OCI-M1 (cell line): ENCODE measurements at places on chromosomes 3 and 15.

DNA sequence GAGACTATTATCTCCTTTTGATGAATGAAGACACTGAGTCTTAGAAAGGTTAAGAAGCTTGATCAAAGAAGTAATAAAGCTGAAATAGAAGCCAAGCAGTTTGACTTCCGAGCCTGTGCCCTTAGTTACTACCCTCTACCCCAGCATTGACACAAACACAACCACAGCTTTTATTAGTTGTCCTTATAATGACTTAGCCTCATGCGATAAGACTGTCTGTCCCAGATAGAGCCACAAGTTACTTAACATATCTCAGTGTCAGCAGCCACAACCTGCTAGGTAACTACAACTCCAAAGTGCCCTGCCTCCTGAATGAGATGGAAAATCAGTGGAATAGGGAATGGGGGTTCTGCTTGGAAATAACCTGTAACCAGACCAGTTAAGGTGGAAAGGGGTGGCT is 781.6 kb upstream of the CFAP20DC start:
- DNase-seq: no peak

- DNase-seq: no peak
These were observed 99.6 kb upstream of the RBMS3 start for GRCh38 chr3:29181149-29181780.

GRCh38 chr15:76274226-76274625 is 37.0 kb downstream of the ETFA start:
- no peak for DNase-seq

GRCh38 chr3:43688245-43688650 is 2.5 kb upstream of the ABHD5 start:
- DNase-seq: peak; percentile 64

DNA sequence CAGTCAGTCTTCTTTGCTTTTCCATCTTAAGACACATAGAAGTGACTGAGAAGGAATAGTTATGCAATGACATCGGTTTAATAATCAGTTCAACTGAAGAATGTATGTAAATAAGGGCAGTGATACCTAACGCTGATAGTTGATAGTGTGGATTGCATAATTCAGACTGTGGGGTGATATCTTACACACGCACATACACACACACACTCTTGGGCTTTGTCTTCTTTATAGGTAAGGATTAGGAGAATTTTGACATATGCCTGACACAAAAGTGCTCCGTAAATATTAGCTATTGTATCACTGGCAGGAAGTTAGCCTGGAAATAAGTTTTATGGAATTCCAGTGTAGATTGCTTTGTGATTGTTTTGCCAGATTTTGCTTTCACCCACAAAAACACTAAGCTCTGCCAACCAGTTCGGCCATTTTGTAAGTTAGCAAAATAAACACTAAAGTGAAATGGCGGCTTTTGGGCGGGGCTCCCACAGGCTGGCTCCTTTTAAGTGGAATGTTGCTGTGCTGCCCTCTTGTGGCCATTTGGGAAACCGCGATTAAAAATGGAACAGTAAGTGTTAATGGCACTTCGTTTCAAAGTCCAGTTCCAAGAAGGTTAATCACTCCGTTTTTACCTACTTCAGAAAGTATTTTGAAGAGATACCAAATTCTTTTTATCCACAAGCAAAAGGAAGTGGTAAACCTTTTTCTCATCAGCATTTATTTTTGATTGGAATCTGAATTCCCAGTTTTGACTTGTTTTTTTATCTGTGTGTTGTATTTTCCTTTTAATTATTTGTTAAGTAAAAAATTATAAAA is 17.7 kb downstream of the CHD2 start:
- peak; percentile 98 for DNase-seq

DNA sequence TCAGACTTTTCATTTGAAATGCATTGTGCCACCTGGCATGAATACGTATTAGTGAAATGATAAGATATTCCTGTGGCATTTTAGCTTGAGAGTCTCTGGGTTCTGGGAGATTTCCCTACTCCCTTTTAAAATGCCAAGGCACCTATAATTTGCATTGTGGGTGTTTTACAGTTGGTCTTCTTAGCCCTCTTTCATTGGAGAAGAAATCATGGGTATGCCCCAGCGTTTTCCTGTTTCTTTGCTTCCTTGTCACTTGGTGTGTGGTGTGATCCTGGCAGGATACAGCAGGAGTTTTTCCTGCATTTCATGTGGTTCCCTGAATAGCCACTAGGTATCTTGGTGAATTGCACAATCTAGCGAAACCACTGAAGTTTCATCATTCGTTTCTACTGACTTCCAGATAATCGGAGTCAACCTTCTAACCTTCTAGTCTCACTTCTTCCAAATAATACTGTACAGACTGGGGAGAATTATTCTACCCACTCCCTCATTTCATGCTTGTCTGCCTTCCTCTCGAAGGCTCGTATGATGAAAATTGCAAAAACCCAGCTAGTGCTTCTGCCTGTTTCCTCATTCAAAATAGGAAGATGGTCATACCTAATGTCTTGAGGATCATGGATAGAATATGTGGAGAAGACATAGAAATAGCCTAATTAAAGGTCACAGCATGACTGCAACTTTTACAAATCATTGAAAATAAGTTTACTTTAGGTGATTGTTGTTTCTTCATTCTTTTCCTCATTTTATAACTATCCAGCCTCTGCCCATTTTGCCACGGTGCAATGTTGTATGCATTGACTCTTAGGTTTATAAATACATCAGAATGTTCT is 2.6 kb downstream of the BHLHE40 start:
- DNase-seq: peak; percentile 90

GRCh38 chr3:14243782-14244181 is 65.2 kb downstream of the LSM3 start:
- no peak for DNase-seq

DNA sequence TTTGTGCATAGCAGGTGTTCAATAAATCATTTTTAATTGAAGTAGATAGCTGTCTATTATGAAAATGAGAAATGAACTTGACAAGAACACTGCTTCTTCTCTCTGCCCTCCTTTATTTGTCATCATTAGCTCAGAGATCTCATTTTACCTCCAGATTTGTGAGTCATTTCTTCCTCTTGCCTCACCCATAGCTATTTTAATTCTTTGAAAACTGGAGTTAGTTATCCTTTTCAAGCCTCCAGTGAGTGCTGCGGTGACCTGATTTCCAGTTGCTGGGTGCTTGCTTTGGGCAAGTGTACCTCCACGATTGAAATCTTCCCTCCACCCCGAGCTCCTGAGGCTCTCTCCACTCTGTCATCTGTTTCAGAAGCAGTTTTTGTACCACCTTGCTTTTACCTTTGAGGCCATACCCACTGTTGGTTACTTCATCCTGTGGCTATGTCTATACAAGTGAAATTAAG is 114.6 kb downstream of the NFKBIZ start:
- no peak for DNase-seq

GRCh38 chr3:86976219-86976618 is 14.7 kb downstream of the VGLL3 start:
- DNase-seq: no peak

DNA sequence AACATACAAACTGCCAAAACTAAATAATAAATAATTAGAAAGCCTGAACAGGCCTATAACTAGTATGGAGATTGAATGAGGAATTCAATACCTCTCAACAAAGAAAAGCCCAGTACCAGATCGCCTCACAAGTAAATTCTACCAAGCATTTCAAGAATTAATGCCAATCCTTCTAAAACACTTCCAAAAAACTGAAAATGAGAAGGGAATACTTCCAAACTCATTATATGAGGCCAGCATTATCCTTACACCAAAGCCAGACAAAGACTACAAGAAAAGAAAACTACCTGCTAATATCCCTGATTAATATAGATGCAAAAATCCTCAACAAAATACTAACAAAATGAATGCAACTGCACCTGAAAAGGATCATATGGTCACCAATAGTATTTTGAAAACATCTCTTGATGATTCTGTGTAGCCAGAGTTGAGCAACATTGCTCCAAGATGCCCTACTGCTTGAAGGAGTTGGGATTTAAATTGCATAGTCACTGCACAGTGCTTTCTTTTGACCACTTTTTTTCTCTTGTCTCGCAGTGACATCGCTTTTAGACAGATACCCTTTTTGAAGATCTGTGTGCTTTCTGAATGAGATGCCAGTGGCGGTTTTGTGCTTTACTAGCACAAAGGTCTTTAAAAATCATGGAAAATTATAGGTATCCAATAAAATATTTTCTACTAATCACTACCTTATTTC is 487.2 kb upstream of the RASGRP1 start:
- DNase-seq: no peak

DNA sequence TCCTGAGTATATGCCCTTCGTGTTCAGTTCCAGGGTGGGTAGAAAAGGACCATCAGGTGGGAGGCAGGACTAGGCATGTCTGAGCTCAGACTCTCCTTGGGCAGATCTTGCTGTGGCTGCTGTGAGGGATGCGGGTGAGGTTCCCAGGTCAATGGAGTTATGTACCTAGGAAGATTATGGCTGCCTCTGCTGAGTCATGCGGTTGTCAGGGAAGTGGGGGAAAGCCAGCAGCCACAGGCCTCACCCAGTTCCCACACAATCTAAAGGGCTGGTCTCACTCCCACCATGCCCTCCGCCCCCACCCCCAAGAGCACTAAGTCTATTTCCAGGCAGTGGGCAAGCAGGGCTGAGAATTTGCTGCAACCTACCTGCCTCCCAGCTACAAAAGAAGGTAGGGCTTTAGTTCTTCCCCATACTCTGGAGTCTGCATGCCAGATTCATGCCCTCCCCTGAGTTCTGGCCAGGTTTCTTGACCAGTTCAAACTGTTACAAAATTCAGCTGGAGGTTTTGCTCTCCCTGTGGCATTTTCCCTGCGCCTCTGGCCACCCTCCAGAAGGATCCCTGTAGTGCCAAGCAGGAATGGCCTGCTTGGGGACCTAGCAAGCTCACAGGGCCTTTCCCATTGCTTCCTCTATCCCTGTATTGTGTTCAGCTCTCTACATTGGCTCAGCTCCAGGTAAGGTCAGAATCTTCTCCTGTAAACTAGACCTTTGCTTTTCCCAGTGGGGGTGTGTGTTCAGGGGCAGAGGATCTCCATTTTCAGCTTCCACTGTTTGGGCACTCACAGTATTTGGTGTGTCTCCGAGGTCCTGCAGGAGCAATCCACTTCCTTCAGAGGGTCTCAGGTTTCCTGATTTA is 12.7 kb upstream of the TMCO5A start:
- DNase-seq: peak; percentile 45

- no peak for DNase-seq
These were observed 347.4 kb downstream of the FEZF2 start for GRCh38 chr3:62025913-62026312.

DNA sequence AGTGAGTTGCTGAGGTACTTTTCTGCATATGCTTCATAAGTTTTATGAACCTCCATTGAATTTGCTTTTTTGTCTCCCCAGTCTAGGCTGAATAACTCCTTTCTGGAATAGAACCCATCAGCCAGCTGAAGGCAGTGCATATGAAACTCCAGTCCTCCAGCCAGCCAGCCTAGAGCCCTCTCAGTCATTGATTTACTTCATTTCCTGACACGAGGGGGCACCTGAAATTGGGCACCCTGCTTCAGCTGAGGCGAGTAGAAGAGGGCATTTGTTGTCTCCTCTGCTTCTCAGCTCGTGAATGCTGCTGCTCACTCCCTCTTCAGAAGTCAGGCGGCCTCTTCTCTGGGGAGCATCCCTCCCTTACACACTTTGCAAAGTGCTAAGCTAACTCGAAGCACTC is 32.5 kb downstream of the CHST2 start:
- DNase-seq: no peak

DNA sequence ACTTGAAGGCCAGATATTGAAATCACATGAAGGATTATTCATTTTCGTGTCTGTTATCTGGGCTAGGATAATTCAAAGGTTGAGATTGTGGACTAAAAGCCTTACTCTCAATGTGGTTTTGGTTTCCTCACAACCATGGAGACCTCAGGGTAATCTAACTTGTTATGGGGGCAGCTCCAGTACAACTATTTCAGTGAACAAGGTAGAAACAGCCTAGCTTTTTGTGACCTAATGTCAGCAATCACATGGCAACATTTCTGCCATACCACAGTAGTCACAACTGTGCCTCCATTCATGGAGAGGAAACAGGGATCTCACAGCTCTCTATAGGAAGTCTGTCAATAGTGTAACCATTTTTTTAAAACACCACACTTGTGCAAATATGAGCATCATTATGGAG is 62.4 kb upstream of the RARB start:
- DNase-seq: no peak

DNA sequence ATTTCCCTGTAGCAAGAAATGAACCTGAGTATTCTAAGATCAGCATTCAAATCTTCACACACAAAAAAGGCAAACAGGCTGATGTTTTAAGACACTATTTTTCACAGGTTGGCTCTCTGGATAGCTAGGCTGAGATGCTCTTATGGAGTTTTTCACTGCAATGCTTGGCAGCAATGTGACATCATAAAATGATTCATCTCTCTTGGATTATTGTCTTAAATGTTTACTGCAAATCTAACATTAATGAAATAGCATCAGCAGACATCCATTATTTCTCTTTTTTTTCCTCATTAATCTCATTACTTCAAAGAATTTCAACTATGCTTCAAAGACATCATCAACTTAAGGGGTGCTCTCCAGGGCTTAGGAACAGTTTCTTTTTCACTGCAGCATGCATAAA is 23.6 kb upstream of the SSUH2 start:
- no peak for DNase-seq

DNA sequence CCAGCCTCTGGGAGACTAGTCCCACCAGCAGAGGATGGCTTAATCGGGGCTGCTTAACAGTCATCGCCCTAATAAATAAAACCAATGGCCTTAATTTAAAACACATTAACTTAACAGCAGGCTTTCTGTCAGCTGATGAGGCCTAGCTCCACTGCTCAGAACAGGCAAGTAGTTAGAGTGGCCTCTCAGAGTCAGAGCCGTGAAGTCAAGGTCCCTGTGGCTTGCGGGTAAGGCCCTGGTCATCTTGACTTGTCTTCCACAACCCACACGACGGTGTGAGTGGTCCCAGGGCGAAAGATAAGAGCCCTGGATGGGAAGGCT is 11.8 kb downstream of the XXYLT1 start:
- DNase-seq: peak; percentile 78

- DNase-seq: peak; percentile 8
These were observed 118.0 kb upstream of the MEF2A start for GRCh38 chr15:99447497-99448371.

DNA sequence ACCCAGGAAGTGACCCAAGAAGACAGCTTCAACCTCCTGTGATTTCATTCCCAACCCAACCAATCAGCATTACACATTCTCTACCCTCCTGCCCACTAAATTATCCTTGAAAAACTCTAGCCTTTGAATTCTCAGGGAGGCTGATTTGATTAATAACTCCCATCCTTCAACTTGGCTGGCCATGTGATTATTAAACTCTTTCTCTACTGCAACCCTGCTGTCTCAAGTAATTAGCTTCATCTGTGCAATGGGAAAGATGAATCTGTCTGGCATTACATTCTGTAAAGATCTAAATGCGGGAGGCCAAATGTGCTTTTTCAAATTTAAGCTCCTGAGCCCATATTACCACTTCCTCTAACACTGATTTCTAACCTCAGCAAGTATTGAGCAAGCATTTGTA is 95.9 kb upstream of the STT3B start:
- DNase-seq: no peak

DNA sequence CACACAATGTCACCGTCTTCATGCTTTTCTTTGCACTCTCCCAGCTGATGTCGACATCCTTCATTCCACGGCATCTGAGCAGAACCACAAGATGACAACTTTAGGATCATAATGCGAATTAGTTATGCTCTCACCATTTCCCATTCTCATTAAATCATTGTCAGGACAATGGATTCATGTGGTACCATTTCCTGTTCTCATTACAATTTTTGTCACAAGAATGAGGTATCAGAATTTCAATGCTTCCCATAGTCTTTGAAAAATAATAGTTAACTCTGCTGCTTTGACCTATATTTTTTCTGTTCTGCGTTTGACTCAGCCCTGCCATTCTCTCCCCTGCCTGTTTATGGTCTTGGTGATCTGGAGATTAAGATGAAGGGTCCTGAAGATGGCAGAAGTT is 175.7 kb upstream of the MDFIC2 start:
- no peak for DNase-seq
